ENCODE measurements at places on chromosomes 16 and 17. TPM values are rescaled to one million over a fixed set of nuclear protein-coding genes. Genes with fewer than 3 reads are reported as not detected.

DNA sequence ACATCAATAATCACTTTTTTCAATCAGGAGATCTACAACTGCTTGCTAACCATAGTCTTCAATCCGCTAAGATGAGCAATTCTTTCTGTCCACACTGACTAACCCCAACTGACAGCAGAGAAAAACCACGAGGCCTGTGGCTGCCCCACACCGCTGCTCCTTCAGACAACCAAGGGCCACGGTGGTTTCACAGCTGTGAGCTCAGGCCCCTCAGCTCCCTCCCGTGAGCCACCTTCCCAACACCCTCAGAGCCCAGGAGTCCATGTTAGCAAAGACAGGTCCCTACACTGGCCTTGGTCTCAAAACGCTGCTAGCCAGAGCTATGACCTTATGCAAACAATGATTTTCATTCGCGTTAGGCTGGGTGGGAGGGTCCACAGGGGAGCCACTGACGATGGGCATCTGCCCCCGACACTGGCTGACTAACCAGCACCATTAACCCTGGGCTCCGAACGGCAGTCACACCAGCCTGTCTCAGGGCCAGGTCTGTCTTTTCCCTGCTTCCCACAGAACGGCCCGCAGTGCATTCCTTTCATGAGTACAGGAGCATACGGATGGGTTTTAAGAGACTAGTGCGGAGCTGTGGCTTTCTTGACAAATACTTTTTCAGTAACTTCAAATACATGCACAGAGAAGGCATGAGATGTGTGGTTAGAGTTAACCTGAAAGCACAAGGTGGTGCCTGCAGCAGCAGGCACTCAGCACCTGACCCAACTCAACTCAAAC is 67.3 kb downstream of the ANKRD11 start:
- peaks cover 12% of the 10 kb centered on the region for H3K4me1 ChIP-seq
- peaks cover 1% of the 10 kb centered on the region for H3K36me3 ChIP-seq
- peak; percentile 79 for DNase-seq
- peak overlapping the region; percentile 15 for H3K27ac ChIP-seq
- no peaks in the 10 kb centered on the region for H3K27me3 ChIP-seq
- no peak overlapping the region for H3K4me3 ChIP-seq

DNA sequence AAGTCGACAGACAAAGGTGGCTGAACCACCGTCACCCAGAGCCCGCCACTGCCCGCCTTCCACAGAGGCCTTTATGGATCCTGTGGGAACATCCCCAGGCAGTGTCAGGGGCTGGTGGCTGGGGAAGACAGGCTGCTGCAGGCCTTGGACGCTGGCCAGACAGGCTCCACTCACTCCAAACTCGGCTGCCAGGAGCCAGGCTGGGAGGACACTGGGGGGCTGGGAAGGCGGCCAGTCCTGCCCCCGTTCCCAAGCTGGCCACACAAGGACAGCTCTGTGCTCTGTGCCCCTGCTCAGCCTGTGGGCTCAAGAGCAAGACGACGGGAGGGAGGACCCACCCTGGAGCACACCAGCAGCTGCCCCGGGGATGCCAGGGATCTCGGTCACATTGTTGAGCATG is 7.6 kb upstream of the LCAT start:
- H3K4me1 ChIP-seq, result peaks cover 3% of the 10 kb centered on the region
- no peak overlapping the region for H3K4me3 ChIP-seq
- H3K27ac ChIP-seq, result no peak overlapping the region
- H3K27me3 ChIP-seq, result no peaks in the 10 kb centered on the region

DNA sequence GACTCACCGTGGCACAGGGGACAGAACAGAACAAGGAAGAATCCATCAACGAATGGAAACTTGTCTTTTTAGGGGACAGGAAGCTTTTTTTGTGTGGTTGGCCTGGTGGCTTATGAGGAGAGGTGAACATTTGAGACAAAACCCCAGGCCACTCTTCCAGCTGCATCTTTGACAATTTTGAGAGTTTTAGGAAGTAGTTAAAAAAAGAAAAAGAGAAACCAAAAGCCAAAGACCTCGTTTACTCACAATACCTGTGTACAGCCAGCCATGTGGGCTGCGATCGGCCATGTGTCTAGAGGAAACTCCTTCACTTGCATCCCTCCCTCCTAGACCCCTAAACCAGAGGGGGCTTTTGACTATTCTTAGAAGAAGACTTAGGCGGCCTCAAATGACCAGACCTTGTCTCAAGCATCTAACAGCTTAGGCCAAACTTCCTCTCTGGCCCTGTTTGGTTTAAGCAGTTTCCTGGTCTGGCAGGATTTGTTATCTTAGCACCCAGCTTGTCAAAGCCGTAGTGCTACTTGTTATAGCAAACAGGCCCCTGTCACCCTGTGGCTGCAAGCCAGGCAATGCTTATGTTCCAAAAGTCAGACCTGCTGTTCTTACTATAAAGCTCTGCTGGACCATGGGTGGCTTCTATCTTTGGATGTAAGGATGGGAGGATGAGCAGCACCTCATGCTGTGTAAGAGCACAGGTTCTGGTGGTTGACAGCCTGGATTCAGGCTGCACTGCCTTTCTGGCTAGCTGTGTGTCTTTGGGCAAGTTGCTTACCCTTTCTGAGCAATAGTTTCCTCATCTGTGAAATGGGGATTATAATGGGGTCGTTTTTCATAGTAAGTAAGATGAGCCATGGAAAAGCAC is 17.7 kb downstream of the KSR1 start:
- DNase-seq, result no peak
- H3K27ac ChIP-seq, result no peak overlapping the region
- H3K36me3 ChIP-seq, result peaks cover 9% of the 10 kb centered on the region
- H3K27me3 ChIP-seq, result no peaks in the 10 kb centered on the region
- H3K4me1 ChIP-seq, result peaks cover 28% of the 10 kb centered on the region

- DNase-seq, result no peak
- peaks cover 36% of the 10 kb centered on the region for H3K36me3 ChIP-seq
- no peaks in the 10 kb centered on the region for H3K27me3 ChIP-seq
- H3K4me3 ChIP-seq, result no peak overlapping the region
Observed at GRCh38 chr16:29977063-29977825, 3.6 kb downstream of the TAOK2 start.

Gene KRT40
- total RNA-seq, result not detected

Data from IMR-90 (cell line).